ENCODE measurements at places on chromosomes 6 and 20. TPM values are rescaled to one million over a fixed set of nuclear protein-coding genes. Genes with fewer than 3 reads are reported as not detected.

The NOX3 gene
- not detected for polyA plus RNA-seq

The SLC17A2 gene
- not detected for polyA plus RNA-seq

The GCLC gene
- polyA plus RNA-seq: 9.2 TPM

The DDX43 gene
- 0.44 TPM for polyA plus RNA-seq

- peak; percentile 93 for DNase-seq
- H3K27me3 ChIP-seq: no peaks in the 10 kb centered on the region
- H3K27ac ChIP-seq: peak overlapping the region; percentile 88
Measured at GRCh38 chr6:158231551-158232315, 63.6 kb downstream of the GTF2H5 start.

GRCh38 chr6:136921936-136922684, at the start of gene SLC35D3:
Gene SLC35D3 (plus strand): TSS chr6:136922301. CDS start chr6:136922429, 128 bp downstream.
- H3K27me3 ChIP-seq: peaks cover 11% of the 10 kb centered on the region
- H3K27ac ChIP-seq: no peak within 1 kb of the TSS
- no peaks in the 10 kb centered on the region for H3K36me3 ChIP-seq
- peak; percentile 77 for DNase-seq
- H3K4me3 ChIP-seq: peak within 1 kb of the TSS; percentile 46

GRCh38 chr6:82348130-82348529, 15.5 kb upstream of the TPBG start:
- no peak for DNase-seq
- no peaks in the 10 kb centered on the region for H3K4me1 ChIP-seq
- H3K27ac ChIP-seq: no peak overlapping the region
- no peaks in the 10 kb centered on the region for H3K36me3 ChIP-seq

- H3K36me3 ChIP-seq: no peaks in the 10 kb centered on the region
- H3K27ac ChIP-seq: no peak overlapping the region
- DNase-seq: peak; percentile 82
- peaks cover 46% of the 10 kb centered on the region for H3K4me1 ChIP-seq
- H3K4me3 ChIP-seq: no peak overlapping the region
Measured at GRCh38 chr6:107786709-107787588, 37.2 kb downstream of the SCML4 start.
